ENCODE measurements at places on chromosomes 3 and 15.

DNA sequence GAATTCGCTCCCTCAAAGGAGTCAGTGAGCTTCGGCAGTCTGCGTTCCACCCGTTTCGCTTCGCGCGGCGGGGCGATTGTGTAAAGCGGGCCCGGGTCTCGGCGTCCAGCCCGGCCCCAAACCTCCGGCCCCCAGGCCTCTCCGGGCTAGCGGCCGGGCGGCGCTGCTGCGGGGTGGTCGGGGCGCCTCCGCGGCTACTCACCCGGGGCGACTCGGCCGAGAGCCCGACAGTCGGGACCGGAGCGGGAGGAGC is 412 bp downstream of the CHDH start:
- DNase-seq = no peak

DNA sequence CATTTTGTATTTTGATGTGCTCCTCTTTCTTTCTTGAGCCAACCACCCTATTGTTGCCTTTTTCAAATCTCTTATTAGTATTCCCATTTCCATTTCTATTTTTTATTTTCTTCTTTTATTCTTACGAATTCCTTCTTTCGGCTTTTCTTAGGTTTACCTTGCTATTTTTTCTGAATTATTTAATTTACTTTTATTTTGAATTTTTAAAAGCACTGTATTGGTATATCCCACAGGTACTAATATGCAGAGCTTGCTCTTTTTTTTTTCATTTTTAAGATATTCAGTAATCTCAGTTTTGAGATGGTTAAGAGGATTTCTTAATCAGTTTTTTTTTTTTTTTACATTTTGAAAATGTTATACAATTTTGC is 18.4 kb upstream of the MCF2L2 start:
- DNase-seq = no peak

DNA sequence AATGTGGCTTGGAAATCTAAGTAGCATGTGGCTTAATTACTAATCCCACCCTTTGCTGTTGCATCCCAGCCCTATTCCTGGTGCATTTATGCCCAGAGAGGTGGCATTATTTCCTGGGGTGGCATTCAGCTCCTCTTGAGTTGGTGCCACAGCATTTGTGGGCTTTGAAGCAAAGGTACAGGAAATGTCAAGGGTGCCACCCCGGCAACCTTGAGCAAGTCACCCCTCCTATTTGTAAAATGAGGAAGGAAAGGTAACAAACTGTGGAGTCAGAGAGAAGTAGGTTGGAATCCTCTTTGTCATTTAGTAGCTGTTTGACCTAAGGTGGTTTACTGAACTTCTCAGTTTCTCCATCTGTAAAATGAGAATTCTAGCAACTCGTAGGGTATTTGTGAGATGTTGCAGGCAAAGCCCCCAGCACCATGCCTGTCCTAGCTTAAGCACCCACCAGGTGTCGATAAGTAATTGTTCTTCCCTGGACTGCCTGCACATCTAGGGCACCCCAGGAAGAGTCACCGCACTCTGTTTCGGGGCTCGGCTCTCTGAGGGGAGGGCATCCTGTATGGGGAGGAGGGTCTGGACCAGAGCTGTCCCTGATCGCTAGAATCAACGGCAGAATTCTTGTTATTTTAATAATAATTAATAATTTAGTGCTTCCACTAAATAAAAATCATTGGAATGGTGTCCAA is 17.1 kb downstream of the ISG20 start:
- DNase-seq = no peak

- no peak for DNase-seq
Measured at GRCh38 chr3:9121366-9122001, 128.0 kb downstream of the SRGAP3 start.

DNA sequence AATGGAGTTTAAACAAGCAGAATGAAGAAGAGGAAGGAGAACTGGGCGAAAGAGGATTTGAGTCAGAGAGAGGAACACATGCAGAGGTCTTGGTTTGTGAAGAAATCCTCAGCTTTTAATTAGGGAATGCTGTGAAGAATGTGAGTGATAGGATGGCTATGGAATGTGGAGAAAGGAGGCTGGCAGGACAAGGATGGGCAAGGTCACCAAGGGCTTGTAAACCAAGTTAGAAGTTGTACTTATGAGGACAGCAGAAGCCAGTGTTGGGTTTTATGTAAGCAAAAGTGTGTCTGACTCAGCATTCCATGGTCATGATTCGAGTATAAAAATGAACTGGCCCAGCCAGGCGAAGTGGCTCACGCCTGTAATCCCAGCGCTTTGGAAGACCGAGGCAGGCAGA is 60.0 kb upstream of the IL12A start:
- DNase-seq = no peak

GRCh38 chr15:76439542-76439941 is 103.0 kb downstream of the ISL2 start:
- DNase-seq = no peak

DNA sequence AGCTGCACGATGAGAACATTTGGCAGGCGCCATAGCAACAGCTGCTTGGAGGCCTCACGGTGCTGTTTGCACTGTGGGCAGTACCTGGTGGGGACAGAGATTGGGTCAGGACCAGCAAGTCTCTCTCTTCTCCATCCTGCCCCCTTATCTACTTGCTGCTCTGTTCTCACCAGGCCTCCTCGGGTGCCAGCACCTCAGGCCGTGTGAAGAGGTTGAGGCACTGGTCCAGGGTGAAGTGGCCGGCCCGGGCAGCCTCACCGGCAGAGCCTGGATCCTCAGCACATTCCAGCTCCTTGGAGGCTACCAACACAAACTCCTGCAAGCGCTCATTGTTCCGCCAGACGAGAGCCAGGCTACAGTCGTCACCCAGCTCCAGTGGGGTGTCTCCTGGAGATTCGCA is 6.2 kb upstream of the QARS1 start:
- no peak for DNase-seq

- DNase-seq = no peak
Measured at GRCh38 chr3:57890874-57891273, 117.3 kb upstream of the FLNB start.

- DNase-seq = no peak
Measured at GRCh38 chr3:152971880-152972279, 136.9 kb downstream of the P2RY1 start.
